Activated naive CD4-positive, alpha-beta T cell treated with anti-CD3 and anti-CD28 coated beads, Interleukin-2, amount 50 U/mL, for 16 hours (primary cell): ENCODE measurements at places on chromosomes 12 and 14.

GRCh38 chr14:75442166-75442565, 14.3 kb downstream of the JDP2 start:
- no peak for DNase-seq

- peak; percentile 70 for DNase-seq
Measured at GRCh38 chr12:57005980-57006808, at the start of gene ZBTB39. ZBTB39 (minus strand) TSS chr12:57006546; CDS start chr12:57004917, 1,629 bp downstream.

- no peak for DNase-seq
Measured at GRCh38 chr12:116880213-116880816, 926 bp downstream of the HRK start.

- DNase-seq: no peak
Measured at GRCh38 chr14:65910108-65910786, 497.7 kb downstream of the FUT8 start.
